ENCODE measurements at places on chromosomes 5 and 9.

DNA sequence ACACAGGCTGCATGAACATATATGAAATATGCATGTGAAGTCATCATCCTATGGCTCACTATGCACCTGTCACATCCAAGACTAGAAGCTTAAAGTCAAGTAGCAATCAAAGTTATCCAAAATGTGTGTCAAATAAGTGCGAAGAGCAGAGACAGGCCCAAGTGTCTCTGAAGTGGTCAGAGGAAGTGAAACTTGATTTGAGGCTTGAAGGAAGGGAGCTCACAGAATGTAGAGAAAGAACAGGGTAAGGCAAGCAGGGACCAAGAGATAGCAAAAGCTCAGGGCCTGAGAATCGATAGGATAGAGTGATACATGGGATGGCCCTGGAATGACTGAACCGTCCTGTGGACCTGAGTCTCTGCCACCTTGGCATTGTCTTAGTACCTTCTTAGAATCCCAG is 274.3 kb upstream of the TRPC7 start:
- DNase-seq: no peak

GRCh38 chr5:17218353-17219005 is 1.0 kb downstream of the BASP1 start:
- DNase-seq: no peak

DNA sequence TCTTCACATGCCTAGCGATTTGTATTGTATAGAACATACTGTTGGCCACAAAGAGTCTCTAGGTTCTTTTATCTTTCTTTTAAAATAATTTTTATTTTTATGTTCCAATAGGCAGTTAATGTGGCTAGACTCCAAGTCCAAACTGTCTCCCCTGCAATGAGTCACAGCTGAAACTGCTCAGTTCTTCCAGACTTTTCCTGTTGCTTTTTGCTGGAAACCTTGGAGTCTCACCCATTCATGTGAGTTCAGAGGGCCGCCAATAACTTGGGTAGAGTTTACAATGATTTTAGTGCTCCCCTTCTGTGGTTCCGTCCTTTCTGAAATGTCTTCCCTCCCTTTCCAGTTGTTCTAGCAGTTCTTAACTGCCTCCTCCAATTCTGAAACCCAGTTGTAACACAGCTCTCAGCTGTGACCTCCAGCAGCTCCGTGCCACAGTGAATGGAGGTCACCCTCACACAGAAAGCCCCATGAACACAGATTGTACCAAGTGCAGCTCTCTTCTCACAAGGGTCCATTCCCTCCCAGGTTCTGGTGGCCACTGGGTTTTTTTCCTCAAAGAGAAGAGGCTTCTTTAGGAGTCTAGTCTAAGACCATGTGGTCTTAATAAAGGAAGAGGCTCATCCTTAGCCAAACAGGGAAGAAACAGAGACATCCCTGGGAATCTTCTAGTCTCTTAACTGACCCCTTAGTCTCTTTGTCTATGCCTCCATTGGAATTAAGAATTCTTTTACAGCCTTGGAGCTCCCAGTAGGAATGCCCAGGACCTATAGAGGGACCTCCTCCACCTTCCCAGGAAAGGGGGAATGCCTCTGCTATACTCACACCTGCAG is 198.5 kb downstream of the SPOCK1 start:
- no peak for DNase-seq

- no peak for DNase-seq
Observed at GRCh38 chr5:82885627-82886389, 191.4 kb downstream of the TMEM167A start.

GRCh38 chr5:60490597-60491166 is 209.3 kb downstream of the DEPDC1B start:
- DNase-seq: no peak

DNA sequence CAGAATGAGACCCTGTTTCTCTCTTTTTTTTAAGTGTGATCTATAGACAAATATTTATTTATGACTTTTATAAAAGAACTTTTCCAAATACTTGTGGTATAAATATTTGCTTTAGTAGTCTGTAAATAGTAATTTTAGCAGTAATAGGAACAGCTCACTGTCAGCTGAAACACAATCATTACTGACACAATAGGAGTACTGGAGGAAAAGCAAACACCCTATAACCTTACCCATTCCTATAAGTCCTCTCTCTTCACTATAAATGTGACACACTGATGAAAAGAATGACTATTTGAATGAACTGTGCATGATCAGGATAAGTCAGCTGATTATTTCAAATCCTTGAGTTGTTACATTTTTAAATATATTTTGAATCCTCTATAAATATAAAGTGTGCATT is 72.4 kb downstream of the CDH12 start:
- DNase-seq: no peak

DNA sequence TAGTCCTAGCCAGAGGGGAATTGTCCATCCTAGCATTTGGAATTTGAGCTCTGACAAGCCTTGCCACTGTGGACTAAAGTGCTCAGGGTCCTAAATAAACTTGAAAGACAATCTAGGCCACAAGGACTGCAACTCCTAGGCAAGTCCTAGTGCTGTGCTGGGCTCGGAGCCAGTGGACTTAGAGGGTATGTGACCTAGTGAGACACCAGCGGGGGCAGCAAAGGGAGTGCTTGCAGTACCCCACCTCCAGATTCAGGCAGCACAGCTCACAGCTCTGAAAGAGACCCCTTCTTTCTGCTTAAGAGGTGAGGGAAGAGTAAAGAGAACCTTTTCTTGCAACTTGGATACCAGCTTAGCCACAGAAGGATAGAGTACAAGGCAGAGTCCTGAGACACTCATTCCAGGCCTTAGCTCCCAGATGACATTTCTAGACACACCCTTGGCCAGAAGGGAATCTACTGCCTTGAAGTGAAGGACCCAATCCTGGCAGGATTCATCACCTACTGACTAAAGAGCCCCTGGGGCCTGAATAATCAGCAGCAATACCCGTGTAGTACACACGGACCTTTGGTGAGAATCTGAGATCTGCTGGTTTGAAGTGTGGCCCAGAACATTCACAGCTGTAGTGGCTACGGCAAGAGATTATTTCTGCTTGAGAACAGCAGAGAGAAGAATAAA is 164.6 kb downstream of the CCDC171 start:
- DNase-seq: no peak

DNA sequence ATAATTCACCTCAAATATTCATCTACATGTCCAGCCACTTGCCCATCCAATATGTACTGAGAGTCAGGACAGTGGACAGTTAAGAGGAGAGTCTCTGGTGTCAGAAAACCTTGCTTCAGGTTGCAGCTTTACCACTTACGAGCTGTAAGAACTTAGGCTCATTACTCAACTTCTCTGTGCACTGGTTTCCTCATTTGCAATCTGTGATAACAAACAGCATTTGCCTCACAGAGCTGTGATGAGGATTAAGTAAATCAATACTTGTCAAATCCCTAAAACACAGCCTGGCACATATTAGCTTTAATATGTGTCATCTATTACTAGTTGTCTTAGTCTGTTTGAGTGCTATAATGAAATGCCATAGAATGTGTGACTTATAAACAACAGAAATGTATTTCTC is 8.6 kb downstream of the GOLGA1 start:
- no peak for DNase-seq

GRCh38 chr5:41770799-41771198 is 99.4 kb downstream of the OXCT1 start:
- DNase-seq: no peak

DNA sequence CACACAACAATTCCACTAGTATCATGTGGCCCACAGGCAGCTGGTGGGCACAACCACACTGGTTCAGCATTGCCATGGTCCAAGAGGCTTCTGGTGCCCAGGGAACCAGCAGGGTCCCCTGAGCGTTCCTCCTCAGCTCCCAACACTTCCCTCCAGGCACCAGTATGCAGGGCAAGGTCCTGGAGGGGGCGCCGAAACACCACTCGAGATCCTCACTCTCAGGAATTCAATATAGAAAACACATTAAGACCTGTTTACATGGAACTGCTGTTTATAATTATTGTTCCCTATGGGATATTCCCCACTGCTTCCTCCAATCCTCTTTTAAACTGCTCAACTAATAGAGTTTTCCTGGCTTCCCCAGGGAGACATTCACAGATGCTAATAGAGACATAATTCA is 91.9 kb upstream of the GABRP start:
- no peak for DNase-seq

DNA sequence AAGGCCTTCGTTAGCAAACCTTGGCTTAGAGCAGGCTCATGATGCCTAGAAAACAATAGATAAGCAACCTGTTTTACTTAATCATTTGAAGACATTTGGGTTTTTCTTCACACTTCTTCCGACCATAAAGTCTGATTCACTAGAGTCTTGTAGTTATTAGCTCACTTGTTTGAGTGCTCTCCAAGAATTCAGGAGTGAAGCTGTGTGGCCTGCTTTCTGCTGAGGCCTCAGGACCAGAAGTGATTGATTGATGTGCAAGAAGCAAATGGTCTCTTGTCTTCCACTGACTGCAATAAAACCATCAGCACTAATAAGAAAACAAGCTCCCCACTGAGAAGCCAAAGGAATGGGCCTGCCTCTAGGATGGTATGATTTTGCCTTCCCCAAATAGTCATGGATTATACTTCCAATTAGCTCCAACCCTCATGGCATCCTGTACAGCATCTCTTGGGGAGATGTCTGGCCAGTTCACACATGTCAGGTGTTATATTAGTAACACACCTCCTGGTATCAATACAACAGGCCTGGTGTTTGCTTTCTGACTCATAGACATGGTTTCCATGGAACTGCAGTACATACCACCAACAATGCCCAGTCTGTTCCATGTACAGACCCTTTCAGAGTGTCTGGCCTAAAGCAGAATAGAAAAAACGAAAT is 317.6 kb downstream of the CWC27 start:
- DNase-seq: no peak

DNA sequence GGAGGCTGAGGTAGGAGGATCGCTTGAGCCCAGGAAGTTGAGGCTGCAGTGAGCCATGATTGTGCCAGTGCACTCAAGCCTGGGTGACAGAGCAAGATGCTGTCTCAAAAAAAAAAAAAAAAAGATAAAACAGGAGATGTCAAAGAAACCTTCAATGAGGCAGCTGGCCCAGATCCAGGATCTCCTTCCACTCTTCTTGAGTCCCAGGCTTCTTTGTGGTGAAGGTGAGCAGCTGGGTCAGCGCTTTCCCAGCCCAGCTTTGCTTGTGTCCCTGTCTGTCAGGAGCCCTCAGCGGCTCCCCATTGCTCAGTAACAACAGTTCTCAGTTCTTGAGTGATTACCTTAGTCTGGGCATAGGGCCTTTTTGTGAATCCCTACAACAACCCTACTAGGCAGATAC is 69.4 kb upstream of the PSD2 start:
- DNase-seq: no peak

GRCh38 chr9:18665947-18666346 is 192.0 kb downstream of the ADAMTSL1 start:
- DNase-seq: no peak

GRCh38 chr5:132782101-132782500 is 5.1 kb upstream of the SEPTIN8 start:
- DNase-seq: no peak

GRCh38 chr9:72960446-72960845 is 7.6 kb upstream of the ALDH1A1 start:
- no peak for DNase-seq

- no peak for DNase-seq
Observed at GRCh38 chr5:131957721-131958441, 12.4 kb upstream of the MEIKIN start.

GRCh38 chr9:16680975-16681651 is 189.4 kb downstream of the BNC2 start:
- no peak for DNase-seq

All from esophagus squamous epithelium (tissue), 5 donors.